NCI-H460 (cell line): ENCODE measurements at places on chromosomes 7 and 10. TPM values are rescaled to one million over a fixed set of nuclear protein-coding genes. Genes with fewer than 3 reads are reported as not detected.

TMUB1 gene
- total RNA-seq = 35.2 and 46.6 TPM in 2 replicates

ATP6V0A4 gene
- total RNA-seq = 0.15 and 0.23 TPM in 2 replicates

CTNNA3 gene
- total RNA-seq = 0.23 and 0.47 TPM in 2 replicates

FXYD4 gene
- total RNA-seq = 0.50 and 1.8 TPM in 2 replicates

ZNF25 gene
- total RNA-seq = 6.4 and 9.4 TPM in 2 replicates

SPDYE11 gene
- 0.54 and 0.55 TPM in 2 replicates for total RNA-seq

BLVRA gene
- 68.1 and 85.1 TPM in 2 replicates for total RNA-seq
